Diencephalon (tissue), 1 donor: ENCODE measurements at places on chromosomes 2 and 18. TPM values are rescaled to one million over a fixed set of nuclear protein-coding genes. Genes with fewer than 3 reads are reported as not detected.

CRACDL gene
- 3.7 TPM for total RNA-seq

STPG4 gene
- not detected for total RNA-seq

SAP130 gene
- 8.8 TPM for total RNA-seq

STARD6 gene
- total RNA-seq: not detected

NOP58 gene
- 57.9 TPM for total RNA-seq

GATA6 gene
- total RNA-seq: 0.23 TPM

SLC11A1 gene
- 3.5 TPM for total RNA-seq

SIX3 gene
- 7.4 TPM for total RNA-seq

CCDC74B gene
- 9.2 TPM for total RNA-seq

DAPL1 gene
- not detected for total RNA-seq

CRYGD gene
- total RNA-seq: 3.7 TPM

PDCL3 gene
- total RNA-seq: 17.8 TPM
